ENCODE measurements at places on chromosomes 6 and 20.

DNA sequence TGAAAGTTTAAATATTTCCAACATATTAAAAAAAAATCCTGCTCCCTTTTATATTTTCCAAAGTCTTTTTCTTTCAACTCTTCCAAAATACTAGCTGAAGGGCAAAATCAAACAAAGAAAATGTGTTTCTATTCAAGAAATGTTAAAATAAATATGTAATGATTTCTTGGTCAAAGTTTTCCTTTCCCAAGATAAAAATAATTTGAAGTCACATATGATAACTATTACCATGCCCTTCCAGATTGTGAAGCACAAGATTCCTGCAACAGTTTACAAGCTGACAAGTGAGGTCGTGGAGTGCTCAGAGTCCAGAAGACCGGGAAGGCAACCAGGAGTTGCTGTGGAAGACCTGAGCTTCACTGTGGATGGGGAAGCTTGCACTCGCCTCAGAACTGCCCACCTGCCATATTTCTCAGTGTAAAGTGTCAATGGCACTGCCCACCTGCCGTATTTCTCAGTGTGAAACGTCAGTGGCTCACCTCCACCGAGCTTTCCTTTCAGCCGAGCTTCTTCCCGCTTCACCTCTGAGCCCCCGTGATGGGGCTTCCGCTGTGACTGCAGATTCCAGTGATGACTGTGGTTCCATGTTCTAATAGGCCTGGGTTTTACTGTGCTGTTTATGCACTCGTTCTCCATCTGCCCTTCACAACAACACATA is 160.5 kb downstream of the THBS2 start:
- no peak for DNase-seq

- DNase-seq: no peak
Measured at GRCh38 chr20:51622004-51622874, 79.7 kb upstream of the NFATC2 start.

DNA sequence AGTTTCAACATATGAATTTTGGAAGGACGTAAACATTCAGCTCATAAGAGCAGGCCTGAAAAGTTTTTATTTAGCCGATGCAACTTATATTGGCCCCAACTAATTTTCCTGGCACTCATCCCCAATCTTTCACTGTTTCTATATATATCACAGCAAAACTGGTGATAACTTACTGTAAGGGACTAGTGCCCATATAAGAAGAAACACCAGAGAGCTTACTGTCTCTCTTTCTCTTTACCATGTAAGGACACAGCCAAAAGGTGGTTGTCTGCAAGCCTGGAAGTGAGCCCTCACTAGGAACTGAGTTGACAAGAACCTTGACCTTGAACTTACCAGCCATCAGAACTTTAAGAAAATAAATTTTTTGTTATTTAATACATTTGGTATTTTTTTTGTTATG is 807.4 kb upstream of the CITED2 start:
- DNase-seq: no peak

GRCh38 chr6:144104898-144105487 is 9.6 kb upstream of the SF3B5 start:
- DNase-seq: peak; percentile 49

DNA sequence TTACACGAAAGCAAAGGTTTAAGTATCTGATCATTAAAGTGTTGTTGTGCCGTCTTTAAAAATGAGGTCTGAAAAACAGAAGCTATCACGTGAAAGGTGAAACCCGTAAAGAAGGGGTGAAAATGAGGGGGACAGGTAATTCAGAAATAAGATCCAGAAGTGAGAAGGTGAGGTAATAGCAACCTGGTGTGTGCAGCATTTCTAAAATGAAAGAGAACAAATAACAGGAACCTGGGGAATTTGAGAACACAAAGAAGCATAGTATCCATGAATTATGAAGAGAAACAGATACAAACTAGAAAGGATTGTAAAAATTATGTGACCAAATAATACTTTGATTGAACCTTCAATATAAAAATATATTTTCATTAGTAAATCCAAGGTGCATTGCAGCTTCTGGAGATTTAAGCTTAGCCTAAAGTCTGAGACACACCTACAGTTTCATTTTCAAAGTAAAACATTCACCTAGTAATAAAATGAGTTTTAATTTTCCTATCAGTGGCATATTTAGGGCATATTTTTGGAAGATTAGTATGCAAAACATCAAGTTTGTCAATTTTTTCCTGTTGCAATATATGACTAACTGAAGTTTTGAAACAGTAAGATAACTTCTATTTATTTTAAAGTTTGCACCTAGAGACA is 1.4 kb downstream of the HEY2 start:
- no peak for DNase-seq

GRCh38 chr6:164085091-164086075 is 670.9 kb downstream of the QKI start:
- DNase-seq: no peak

- peak; percentile 50 for DNase-seq
Measured at GRCh38 chr6:73234733-73235132, 9.4 kb upstream of the KHDC1L start.

DNA sequence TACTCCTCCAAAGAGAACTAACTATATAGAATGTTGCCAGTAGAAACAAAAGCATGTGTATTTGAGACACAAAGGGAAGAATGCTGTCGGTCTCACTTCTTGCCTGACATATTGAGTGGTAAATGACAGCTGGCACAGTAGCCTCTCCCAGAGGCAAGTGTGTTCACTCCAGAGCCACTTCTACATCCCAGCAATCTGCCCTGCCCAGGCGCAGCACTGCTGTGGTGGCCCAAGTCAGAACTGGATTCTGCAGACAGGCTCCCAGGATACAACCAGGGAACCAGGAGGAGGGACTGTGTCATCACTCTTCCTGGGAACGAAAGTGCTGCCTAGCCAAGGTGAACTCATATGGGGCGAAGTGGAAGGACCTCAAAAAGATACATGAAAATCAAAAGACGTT is 103.2 kb upstream of the ARMC2 start:
- no peak for DNase-seq

GRCh38 chr20:60172346-60172984 is 214.2 kb downstream of the CDH26 start:
- no peak for DNase-seq

- DNase-seq: no peak
Measured at GRCh38 chr20:38812709-38813573, 7.4 kb downstream of the PPP1R16B start.

DNA sequence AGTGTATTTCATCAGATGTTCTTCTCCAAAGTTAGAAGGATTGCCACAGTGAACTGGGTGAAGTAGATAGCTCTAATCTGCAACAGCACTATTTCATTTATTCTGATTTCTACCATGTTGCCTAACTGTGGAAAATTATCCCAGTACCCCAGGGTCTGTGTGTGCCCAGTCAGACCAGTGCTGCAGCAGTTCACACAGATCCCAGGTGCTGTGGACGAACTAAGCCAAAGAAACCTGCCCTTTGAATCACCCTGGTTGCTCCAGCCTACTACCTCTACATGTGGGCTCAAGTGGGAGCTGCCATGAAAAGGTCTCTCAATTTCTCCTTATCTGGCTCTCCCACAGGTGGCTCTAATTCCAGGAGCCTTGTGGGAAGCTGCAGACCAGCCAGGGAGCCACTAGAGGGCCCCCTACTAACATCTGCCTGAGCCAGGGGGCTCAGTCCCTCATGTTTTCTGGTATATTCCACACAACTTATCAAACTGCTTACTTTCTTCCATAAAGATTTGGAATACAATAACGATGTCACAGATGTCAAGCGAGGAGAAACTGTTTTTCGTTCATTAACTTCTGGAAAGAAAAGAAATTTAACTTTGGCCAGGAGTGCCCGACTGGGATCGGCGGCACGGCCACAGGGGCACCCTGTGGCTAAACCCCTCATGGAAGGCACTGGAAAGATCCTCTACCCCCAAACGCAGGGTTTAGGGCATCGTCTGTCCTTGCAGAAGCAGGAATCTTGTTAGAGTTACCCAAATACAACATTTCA is 31.6 kb upstream of the LY86 start:
- no peak for DNase-seq

- DNase-seq: no peak
Measured at GRCh38 chr6:42729731-42730130, 7.3 kb upstream of the PRPH2 start.

DNA sequence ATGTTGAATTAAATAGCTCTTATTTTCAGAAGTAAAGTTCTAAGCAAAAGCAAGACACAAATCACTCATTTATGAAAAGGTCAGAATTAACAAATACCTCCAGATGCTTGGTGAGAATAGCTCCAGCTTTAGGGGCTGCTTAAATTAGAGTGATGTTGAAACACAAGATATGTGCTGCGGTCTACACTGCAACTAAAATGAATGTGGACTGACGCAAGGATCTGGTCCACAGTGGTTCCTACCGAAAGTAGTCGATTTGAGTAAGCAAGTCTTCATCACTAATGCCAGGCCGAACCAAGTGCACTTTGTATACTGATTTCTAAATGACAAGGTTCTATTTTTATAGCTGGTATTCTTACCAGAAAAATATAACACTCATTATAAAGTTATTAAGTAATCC is 96.3 kb downstream of the PRDM1 start:
- no peak for DNase-seq

GRCh38 chr6:37340639-37340943 is 13.2 kb upstream of the RNF8 start:
- no peak for DNase-seq

GRCh38 chr6:141437011-141437410 is 695.7 kb upstream of the GJE1 start:
- DNase-seq: no peak

DNA sequence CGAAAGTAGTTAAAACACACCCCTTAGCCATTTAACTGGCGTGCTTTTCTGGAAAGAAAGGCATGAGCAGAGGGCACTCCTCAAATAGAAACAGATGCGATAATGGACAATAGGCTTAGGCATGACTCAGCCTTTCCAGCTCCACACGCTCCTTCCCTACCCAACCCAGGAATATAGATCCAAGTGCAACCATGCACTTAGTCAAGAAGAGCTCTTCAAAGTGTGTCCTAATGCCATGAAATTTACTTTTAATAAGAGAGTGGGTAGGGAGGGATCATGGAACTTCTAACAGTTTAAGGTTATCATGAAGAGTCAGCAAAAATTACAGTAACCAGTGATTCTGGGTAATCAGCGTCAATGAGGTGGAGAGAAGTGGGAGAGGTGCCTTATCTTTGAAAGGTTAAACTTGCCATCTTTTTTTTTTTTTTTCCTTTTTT is 2.4 kb upstream of the EFHC1 start:
- peak; percentile 70 for DNase-seq

DNA sequence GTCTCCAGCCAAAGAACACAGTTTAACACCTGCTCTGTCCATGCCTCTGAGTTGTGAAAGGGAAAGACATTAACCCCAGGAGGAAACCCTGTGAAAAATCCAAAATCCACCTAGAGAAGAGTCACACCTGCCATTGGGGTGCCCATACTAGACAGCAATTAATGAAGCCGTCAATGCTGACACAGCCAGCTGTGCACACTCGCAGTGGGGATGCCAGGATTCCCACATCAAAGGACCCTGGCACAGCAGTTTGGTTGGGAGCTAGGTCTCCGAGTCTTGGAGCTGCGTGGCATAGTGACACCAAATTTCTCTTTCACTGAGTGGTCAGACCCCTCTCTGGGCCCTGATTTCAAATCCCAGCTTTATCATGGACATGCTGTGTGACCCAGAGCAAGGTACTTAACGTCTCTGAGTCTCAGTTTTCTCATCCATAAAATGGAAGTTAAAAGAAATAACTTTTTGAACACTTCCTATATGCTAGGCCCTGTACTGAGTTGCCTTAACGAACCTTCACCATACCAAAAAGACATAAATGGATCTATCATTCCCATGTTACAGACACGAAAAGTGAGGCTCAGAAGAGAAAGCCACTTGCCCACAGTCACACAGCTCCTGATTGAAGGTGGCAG is 30.8 kb downstream of the BPIFB1 start:
- no peak for DNase-seq

DNA sequence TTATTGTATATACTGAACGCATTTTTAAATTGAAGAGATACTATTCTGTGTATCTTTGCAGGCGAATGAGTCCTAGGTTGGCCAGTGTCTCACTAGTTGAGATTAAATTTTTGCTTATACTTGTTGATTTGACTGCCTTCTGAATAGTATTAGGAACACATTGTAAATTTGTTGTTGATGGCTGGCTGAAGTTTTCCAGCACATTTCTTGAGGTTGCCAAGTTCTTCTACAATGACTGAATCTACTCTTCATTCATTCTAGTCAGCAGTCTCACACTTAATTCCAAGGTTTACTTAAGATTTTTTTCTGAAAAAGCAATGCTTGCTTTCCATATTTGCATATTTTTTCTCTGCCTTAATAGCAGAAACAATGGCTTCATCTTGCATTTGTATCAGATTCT is 151.7 kb downstream of the ZFAND3 start:
- no peak for DNase-seq

DNA sequence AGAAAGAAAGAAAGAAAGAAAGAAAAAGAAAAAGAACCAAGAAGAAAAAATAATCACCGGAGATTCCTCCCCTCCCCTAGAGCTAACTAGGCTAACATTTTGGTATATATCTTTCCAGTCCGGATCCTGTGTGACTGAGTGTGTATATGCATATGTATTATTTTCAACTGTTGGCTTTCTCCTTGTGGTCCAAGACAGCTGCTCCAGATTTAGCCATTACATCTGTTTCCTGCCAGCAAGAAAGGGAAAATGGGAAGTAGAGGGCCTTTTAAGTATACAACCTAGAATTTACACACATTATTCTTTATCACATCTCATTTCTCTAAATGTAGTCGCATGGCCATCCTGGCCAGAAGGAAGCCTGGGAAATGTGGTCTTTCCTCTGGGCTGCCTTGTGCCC is 15.2 kb downstream of the SLC52A3 start:
- no peak for DNase-seq

- DNase-seq: no peak
Measured at GRCh38 chr6:36714511-36714910, 16.9 kb downstream of the RAB44 start.

DNA sequence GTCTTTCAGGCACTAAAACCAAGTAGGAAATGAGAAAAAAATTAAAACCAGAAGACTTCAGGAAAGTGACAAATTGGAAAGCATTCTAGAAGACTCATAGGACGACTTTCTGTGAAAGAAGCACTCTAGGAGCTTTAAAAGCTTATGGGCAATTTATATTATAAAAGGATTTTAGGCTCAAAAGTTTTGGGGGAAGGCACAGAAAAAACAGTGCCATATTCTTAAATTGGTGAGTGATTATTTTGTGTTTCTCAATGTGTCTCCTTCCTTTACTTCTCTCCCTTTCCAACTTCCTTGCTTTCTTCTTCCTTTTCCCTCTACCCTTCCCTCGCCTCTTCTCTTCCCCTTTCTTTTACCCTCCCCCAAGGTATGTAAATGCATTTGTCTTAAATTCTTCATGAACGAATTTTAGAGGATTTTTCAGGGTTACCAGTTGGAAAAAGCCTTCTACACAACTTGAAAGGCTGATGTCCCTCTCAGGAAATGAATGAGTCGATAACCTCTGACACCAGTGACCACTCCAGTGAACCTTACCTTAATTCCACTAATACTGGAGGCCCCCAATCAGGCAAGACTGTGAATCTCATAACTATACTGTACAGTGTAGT is 2.6 kb upstream of the LIN28B start:
- no peak for DNase-seq

DNA sequence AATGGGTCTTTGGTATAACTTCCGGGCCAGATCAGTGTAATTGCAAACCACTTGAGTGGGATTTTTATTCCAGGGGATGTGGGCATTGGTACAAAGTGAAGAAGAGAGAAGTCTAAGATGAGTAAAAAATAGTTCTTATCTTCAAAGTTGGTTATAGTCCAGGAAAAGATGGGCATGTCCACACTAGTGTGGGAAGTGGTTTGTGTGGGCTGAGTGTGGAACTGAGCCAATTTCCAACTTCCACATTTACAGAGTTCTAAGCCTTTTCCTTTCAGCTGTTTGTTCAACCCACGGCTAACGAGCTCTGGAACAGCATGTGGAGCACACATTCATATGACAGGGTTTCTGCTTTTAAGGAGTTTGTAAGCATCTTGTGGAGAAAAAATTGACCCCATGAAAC is 72.3 kb upstream of the IFNGR1 start:
- DNase-seq: no peak
